ENCODE measurements at places on chromosomes 6 and 20.

- H3K36me3 ChIP-seq, result no peaks in the 10 kb centered on the region
- H3K27me3 ChIP-seq, result no peaks in the 10 kb centered on the region
These were observed 125.8 kb upstream of the SPTLC3 start for GRCh38 chr20:12882832-12883506.

DNA sequence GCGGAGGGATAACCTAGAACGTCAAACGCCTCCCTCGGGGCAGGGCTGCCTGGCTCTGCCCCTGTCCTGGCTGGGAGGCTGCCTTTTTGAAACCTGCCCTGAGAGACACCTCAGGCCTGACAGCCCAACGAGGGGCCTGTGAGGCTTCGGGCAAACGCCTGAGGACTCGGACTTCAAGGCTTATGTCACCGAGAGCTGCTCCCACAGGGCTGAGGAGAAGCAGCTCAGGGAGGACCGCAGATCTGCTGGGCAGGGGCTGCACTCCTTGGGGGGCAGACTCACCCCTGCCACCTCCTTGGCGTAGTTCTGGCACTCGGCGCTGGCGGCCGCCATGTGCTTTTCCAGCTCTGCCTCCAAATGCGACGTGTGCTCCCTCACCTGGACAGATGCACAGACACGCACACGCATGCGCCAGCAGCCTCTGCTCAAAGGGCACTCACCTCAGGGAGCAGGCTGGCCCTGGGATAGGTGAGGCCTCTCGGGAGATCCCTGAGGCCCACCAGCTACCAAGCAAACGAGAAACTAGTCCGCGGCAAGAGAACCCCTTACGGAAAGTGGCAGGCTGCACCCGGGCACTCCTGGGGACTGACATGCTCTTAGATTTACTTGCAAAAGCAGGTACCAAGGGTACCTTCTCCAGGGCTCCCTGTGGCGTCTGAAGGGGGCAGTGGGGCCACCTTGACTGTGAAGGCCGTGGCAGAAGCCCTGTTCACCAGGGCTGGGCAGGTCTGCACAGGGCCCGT lies 49.6 kb downstream of the DSTN start:
- no peak overlapping the region for H3K27ac ChIP-seq
- peaks cover 21% of the 10 kb centered on the region for H3K4me1 ChIP-seq
- peaks cover 62% of the 10 kb centered on the region for H3K36me3 ChIP-seq
- H3K4me3 ChIP-seq, result no peak overlapping the region

DNA sequence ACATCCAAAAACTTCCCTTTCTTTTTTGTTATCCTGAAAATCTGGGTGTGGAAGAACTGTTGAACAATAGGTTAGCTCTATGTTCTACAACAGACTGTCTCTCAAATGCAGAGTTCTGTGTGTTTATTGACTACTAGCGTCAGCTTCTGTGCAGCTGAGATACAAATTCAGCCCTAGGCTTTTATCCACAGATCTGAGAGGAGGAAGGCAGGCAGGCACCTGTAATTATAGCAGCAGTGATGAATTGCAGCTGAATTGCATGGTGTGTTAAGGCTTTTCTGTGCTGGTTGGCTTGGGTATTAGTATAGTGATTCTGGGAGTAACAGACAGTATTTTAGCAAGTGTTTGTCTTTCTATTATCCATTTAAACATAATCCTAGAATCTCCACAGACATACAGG lies 24.4 kb downstream of the GRIK2 start:
- no peak overlapping the region for H3K27ac ChIP-seq
- no peak for DNase-seq
- no peaks in the 10 kb centered on the region for H3K4me1 ChIP-seq
- H3K27me3 ChIP-seq, result no peaks in the 10 kb centered on the region
- no peaks in the 10 kb centered on the region for H3K36me3 ChIP-seq
- H3K4me3 ChIP-seq, result no peak overlapping the region

DNA sequence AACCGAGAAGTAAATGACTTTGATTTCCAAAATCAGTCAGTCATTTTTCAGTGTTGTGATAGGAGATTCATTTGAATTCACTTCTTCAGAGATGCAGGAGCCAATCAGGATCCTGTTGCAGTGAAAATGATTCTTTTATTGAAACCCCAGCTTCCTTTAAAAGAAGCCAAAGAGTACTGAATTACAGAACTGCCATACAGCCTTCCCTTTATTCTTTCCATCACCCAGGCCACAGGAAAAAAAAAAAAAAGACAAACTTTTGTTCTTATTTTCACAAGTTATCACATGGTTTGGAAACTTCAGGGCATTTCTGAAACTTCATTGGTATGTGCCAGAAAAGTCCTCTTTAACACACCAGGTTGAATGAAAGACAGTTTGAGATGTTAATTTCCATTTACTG lies 1.8 kb upstream of the CARMIL1 start:
- no peak for DNase-seq
- H3K27ac ChIP-seq, result peak overlapping the region; percentile 82
- peaks cover 3% of the 10 kb centered on the region for H3K27me3 ChIP-seq
- no peak overlapping the region for H3K4me3 ChIP-seq

DNA sequence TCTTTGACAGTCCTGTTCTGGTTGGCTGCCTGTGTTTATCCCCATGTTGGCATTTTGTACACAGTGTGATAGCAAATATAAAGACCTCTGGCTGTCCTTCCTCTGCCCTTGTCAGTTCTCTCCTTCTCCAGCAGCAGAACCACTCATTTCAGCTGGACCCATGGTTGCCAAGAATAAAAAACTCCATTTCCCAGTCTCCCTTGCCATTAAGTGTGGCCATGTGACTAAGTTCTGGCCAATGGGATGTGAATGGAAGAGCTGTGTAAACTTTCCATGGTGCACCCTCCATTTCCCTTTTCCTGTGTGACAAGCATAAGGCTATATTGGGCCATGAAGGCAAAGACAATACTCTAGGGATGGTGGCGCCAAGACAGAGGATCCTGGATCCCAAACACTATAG lies 78.4 kb upstream of the TBC1D7 start:
- DNase-seq, result no peak
- no peaks in the 10 kb centered on the region for H3K27me3 ChIP-seq

- no peak overlapping the region for H3K27ac ChIP-seq
These were observed 17.2 kb downstream of the TXNDC5 start for GRCh38 chr6:7893342-7893741.

DNA sequence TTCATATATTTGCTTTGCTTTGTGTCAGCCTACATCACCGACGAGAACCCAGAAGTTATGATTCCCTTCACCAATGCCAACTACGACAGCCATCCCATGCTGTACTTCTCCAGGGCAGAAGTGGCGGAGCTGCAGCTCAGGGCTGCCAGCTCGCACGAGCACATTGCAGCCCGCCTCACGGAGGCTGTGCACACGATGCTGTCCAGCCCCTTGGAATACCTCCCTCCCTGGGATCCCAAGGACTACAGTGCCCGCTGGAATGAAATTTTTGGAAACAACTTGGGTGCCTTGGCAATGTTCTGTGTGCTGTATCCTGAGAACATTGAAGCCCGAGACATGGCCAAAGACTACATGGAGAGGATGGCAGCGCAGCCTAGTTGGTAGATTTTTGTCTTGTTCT lies 28.5 kb downstream of the DSE start:
- no peak overlapping the region for H3K27ac ChIP-seq
- H3K27me3 ChIP-seq, result no peaks in the 10 kb centered on the region
- DNase-seq, result no peak
- no peak overlapping the region for H3K4me3 ChIP-seq
